Upper lobe of left lung (tissue), 6 donors: ENCODE measurements at places on chromosomes 11 and 22. TPM values are rescaled to one million over a fixed set of nuclear protein-coding genes. Genes with fewer than 3 reads are reported as not detected.

- DNase-seq: no peak
Measured at GRCh38 chr22:42022162-42022847, 23.7 kb downstream of the WBP2NL start.

GRCh38 chr11:16788141-16789062 lies 50.0 kb downstream of the C11orf58 start:
- peak; percentile 81 for DNase-seq

DNA sequence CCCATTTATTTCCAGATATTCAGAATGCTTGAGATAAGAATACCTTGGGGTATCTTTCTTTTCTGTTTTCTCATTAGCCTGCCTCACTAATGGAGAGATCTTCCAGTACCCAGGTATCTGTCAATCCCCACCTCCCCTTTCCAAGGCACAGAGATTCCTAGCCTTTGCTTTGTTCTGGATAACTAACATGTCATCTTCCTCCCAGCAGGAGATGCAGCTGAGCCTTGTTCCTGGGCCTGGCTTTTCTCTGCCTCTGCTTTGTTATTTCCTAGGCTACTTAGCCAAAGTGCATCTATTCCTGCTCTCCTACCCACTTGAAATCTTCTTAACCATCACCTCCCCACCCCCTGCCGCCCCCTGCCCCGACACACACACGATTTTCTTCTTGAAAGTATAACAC lies 297.1 kb downstream of the NELL1 start:
- no peak for DNase-seq

DNA sequence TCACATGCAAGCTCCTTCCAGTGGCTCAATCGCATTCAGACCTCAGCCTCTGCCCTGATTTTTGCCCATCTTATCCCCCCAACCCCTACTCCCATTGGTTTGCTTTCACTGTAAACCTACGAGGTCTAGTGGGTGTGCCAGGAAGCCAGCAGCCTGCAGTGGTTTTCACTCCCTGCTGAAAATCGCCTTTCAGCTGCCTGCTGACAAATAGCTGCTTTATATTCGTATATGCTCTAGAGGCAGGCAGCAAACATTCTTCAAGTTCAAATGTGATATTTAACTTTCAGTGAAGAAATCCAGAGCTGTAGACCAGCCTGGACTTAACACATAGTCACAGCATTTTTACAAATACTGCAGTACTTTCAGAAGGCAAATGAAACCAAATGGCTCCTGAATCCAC lies 92.8 kb upstream of the APOA1 start:
- DNase-seq: no peak

DNA sequence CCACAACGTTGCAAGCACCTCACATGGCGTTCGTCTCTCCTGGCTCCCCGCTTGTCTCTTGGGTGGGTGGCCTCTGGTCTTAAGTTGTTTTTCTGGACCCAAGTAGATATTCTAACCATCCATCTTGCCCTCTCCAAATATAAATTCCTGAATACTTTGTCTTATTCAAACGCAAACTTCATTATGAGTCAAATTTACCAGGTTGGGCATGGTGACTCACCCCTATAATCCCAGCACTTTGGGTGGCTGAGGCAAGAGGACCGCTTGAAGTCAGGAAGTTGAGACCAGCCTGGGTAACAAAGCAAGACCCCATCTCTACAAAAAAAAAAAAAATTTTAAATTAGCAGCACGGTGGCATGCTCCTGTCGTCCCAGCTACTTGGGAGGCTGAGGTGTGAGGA lies 5.1 kb upstream of the IGSF9B start:
- no peak for DNase-seq

DNA sequence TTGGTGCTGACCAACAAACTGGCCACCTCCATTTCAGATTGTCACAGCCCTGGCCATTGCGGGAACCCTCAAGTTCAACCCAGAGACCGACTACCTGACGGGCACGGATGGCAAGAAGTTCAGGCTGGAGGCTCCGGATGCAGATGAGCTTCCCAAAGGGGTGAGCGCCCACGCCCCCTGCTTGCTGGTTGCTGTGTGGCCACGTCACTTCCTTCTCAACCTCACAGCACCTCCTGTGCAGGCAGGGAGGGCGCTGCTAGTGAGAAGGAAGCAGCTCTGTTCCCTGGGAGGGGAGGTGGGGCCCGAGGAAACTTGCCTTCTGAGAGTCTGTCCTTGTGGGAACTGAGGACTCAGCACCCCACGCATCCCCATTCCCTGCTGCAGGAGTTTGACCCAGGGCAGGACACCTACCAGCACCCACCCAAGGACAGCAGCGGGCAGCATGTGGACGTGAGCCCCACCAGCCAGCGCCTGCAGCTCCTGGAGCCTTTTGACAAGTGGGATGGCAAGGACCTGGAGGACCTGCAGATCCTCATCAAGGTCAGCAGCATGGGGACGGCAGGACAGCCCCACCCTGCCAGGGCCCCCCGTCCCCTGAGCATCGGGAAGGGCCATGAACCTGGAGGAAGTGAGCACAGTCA lies 19.3 kb downstream of the POLR3H start:
- peak; percentile 66 for DNase-seq

GRCh38 chr11:31786996-31787685 lies 24.0 kb downstream of the PAX6 start:
- DNase-seq: no peak

GRCh38 chr11:27307232-27307631 lies 55.8 kb downstream of the CCDC34 start:
- no peak for DNase-seq

DNA sequence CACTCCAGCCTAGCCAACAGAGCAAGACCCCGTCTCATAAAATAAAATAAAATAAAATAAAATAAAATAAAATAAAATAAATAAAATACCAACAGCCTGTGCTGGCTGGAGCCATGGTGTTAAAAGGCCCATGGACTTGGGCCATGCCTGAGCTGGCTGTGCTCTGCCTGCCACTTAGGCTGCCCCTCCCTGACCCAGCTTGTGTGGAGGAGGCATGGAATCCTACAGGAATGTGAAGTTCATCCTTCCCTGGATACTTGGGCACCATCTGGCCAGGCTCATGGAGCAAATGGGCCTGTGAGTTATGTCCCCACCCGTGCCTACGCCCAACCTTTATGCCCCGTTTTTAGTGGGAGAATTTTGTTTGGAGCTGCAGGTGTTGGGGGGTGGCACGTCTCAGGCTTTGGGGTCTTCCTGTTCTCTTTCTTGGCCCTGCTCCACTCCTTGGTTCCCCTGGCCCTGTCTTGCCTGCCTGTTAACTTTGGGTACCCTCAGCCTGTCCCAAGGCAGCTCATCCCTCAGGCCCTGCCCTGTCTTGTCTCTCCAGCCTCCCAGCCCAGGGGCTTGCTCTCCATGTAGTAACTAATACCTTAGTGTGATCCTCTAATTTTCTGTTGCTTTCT lies 51.3 kb downstream of the BCR start:
- no peak for DNase-seq

- peak; percentile 44 for DNase-seq
Measured at GRCh38 chr11:64064374-64065140, 28.8 kb downstream of the FLRT1 start.

DNA sequence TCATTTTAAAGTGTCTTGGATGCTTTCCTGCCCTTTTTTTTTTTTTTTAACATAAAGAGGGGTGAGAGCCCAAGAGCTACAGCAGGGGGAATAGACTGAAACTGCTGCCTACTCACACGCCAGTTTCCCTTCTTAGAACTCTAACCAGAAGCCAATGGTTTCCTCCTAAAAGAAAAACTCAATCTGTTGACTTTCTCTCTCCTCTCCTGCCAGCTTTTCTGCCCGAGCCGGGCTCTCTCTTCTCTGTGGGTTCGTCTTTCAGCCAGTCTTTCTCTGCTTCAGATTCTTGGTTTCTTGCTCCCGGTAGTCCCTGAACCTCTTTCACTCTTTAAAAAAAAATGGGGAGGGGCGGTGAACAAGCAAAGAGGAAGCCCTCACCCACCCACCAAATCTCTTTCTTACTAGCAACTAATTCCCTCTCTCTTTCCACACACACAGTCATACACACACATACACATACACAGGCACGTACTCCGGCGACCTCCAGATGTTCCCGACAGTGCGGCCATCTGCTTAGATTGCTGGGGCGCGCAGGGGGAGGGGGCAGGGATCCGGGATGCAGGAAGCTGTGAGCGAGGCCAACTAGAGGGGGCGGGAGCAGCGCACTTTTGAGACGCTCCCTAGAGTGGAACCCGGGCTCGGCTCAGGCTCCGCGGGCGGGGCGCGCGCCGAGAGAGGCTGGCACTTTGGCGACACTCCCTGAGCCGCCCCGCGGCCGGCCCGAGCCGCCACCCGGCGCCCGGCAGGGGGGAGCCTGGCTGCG lies 444 bp upstream of the TSKU start:
- peak; percentile 64 for DNase-seq

GRCh38 chr11:1586699-1587098 lies 1.6 kb upstream of the KRTAP5-1 start:
- no peak for DNase-seq

GRCh38 chr11:65095427-65095826 lies 587 bp upstream of the VPS51 start:
- DNase-seq: no peak

DNA sequence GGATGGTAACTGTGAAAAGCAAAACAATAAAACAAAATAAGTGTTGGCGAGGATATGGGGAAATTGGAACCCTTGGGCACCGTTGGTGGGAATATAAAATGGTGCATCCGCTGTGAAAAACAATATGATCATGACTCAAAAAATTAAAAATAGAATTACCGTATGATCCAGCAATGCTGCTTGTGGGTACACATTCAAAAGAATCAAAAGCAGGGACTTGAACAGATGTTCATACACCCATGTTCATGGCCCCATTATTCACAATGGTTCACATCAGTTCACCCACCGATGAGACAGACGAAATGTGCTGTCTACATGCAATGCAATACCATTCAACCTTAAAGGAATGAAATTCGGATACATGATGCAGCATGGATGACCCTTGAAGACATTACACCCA lies 1.2 kb upstream of the DERL3 start:
- DNase-seq: no peak

GRCh38 chr22:37982151-37982785 lies 2.1 kb downstream of the SOX10 start:
- no peak for DNase-seq

GRCh38 chr11:46296528-46297448 lies 19.3 kb downstream of the CREB3L1 start:
- no peak for DNase-seq

GRCh38 chr11:76658651-76659650 lies 11.6 kb downstream of the LRRC32 start:
- no peak for DNase-seq

GRCh38 chr22:29014293-29014692 lies 47.3 kb downstream of the C22orf31 start:
- no peak for DNase-seq

DNA sequence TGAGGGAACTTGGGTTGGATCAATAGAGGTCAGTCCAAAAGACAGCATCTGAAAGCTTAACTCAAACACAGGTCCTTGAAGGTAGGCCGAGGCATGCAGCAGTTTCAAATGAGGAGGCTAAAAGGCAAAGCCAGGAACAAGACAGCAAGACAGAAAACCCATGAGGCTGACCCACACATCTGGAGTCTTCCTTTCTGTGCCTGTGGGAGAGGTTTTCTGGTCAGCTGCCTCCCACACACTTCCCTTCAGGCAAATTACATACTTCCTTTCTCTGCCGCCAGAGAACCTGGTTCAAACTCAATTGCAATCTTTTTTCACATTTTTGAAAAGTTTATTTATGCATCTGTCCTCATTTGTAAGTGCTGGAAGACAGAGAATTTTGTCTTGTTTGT lies 29.8 kb upstream of the CRTAM start:
- peak; percentile 33 for DNase-seq

DNA sequence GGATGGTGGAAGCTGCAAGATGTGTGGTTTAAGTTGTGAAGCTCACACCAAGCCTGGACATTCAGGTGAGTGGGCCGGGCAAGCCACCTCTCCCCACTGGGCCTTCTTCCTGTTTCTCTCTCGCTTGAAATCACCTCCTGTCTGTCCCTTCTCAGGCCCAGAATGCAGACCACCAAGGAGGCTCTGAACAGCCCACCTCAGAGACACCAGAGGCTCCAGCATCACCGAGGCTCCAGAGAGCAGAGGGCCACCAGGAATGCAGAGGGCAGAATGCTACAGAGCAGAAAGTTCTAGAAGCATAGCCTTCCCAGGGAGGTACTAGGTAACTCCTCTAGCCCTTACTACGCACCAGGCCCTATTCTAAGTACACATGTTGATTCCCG lies 14.8 kb upstream of the IL2RB start:
- DNase-seq: no peak

- DNase-seq: peak; percentile 34
Measured at GRCh38 chr11:117071344-117071787, 26.9 kb downstream of the SIK3 start.

DNA sequence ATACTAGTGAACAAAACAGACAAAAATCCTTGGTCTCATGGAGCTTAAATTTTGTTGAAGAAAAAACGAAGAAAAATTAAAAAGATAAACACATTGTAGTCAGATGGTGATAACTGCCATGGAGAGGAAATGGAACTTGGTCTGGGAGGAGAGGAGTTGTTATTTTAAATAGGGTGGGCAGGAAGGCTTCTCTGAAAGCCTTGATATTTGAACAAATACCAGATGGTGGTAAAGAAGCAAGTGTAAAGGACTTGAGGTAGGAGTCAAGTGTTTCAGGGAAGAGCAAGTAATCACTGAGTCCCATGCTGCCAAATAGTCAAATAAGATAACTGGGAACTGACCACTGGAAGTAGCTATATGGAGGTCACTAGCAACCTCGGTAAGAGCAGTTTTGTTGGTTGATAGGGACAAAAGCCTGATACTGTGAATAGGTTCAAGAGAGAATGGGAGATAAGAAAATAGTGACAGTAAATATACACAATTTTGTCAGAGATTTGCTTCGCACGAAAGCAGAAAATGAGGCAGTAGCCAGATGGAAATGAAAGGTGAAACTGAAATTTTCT lies 55.1 kb downstream of the SESN3 start:
- no peak for DNase-seq

GRCh38 chr11:94909371-94909820 lies 64.0 kb downstream of the CWC15 start:
- DNase-seq: no peak

DNA sequence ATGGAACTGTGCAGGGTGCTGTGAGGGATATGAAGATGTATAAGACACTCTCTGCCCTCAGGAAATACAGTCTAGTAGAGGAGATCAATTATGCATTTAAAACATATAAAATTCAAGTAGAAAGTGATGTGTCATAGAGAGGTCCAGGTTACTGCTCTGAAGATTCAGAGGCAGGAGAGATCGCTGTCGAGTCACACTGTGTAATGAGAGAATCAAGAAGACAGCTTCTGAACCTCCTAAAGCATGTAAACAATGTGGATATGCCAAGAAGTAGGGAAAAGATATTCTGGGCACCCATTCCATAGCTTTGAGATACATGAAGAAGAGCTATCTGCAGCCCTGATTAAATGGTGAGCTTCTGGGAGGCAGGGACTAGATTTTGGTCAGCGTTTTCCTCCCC lies 16.7 kb downstream of the SSH3 start:
- DNase-seq: no peak

DNA sequence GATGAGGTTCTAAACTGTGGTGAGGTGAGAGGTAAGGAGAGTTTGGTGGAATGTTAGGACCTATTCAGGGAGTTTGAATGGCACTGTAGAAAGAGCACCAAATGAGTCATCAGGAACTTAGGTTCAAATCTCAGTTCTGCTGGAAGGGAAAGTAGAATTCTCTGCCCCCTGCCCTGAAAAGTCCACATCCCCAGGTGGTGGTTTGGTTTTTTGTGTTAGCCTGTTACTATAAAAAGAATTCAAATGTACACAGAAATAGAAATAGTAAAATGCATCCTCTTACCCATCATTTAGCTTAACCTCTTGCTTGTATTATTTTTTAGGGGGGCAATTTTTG lies 20.2 kb downstream of the PPFIBP2 start:
- DNase-seq: no peak

GRCh38 chr11:16605389-16605893 lies 133.0 kb upstream of the C11orf58 start:
- DNase-seq: no peak

CASP1 gene
- 39.6 TPM for total RNA-seq

OR52I1 gene
- not detected for total RNA-seq

ZNF214 gene
- total RNA-seq: 0.33 TPM

PYGM gene
- total RNA-seq: 3.7 TPM
